Colonic mucosa (tissue), 4 donors: ENCODE measurements at places on chromosomes 4 and X. TPM values are rescaled to one million over a fixed set of nuclear protein-coding genes. Genes with fewer than 3 reads are reported as not detected.

GRCh38 chrX:15567886-15568616, 32.7 kb downstream of the ACE2 start:
- H3K4me3 ChIP-seq = no peak overlapping the region
- DNase-seq = no peak
- H3K27me3 ChIP-seq = no peaks in the 10 kb centered on the region
- no peak overlapping the region for H3K27ac ChIP-seq
- no peaks in the 10 kb centered on the region for H3K4me1 ChIP-seq

DNA sequence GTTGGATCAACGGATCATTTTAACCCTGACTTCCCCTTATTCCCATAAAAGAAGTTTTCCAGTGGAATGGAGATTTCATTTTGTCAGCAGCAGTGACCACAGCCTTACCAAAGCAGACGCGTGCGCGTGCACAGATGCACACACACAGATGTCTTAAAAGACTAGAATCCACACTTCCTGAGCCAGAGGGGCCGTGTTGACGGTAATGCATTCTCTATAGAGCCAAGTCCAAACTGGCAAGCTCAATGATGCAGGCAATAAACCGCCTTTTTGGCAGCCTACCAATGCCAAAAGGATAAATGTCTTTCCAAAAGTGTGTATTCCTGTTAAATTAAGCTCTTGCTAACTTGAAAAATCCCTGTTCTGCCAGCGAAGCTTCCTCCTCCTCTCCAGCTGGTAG, 18.8 kb upstream of the CLDN34 start:
- H3K4me1 ChIP-seq = no peaks in the 10 kb centered on the region
- no peak overlapping the region for H3K27ac ChIP-seq
- no peaks in the 10 kb centered on the region for H3K36me3 ChIP-seq

The CCDC158 gene
- not detected for total RNA-seq

DNA sequence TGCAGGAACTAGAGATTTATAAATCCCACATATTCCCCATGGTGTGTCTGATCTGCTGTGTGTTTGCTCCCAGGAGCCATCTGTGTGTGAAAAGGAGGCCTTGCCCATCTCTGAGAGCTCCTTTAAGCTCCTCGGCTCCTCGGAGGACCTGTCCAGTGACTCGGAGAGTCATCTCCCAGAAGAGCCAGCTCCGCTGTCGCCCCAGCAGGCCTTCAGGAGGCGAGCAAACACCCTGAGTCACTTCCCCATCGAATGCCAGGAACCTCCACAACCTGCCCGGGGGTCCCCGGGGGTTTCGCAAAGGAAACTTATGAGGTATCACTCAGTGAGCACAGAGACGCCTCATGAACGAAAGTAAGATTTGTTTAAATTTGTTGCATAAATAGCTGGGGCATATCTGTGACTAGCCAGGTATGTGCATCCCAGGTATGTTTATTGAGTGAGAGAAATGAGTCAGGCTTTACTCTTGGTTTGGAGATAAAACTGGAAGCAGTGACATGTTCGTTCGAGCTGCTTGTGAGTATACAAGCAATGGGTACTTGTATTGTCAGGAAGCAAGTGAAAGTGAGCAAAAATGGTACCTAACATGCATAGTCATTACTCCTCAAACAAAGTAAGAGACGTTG, 89.5 kb downstream of the PTTG2 start:
- H3K36me3 ChIP-seq = no peaks in the 10 kb centered on the region
- H3K27ac ChIP-seq = no peak overlapping the region
- H3K27me3 ChIP-seq = no peaks in the 10 kb centered on the region
- H3K4me1 ChIP-seq = no peaks in the 10 kb centered on the region
- no peak for DNase-seq

GRCh38 chr4:174334628-174335027, 50.9 kb downstream of the CEP44 start:
- no peaks in the 10 kb centered on the region for H3K4me1 ChIP-seq
- no peak overlapping the region for H3K4me3 ChIP-seq
- no peaks in the 10 kb centered on the region for H3K36me3 ChIP-seq
- no peak overlapping the region for H3K27ac ChIP-seq
- no peak for DNase-seq

The ZIC3 gene
- total RNA-seq = not detected

GRCh38 chrX:78123190-78123589, 16.3 kb downstream of the TAF9B start:
- peaks cover 3% of the 10 kb centered on the region for H3K36me3 ChIP-seq
- DNase-seq = no peak
- H3K4me1 ChIP-seq = no peaks in the 10 kb centered on the region
- no peak overlapping the region for H3K4me3 ChIP-seq
- H3K27ac ChIP-seq = no peak overlapping the region
- no peaks in the 10 kb centered on the region for H3K27me3 ChIP-seq

DNA sequence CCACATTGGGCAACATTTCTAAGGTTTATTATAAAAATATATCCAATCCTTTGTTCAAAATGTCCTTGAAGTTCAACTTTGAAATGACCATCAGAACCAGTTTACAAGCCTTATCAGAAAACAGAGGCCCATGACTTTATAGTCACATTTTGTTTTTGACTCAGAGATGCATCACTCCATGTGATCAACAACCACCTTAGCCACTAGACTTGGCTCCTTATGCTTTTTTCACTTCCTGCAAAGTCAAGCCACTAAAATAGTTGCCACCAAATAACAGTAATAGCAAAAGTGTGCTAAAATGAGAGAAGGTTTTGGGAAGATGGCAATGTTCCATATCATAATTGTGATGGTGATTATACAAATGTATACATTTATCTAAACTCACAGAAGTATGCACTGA, 181.7 kb downstream of the MAML3 start:
- H3K4me1 ChIP-seq = peaks cover 3% of the 10 kb centered on the region
- no peaks in the 10 kb centered on the region for H3K36me3 ChIP-seq
- H3K27me3 ChIP-seq = no peaks in the 10 kb centered on the region
- no peak overlapping the region for H3K27ac ChIP-seq
- DNase-seq = no peak

DNA sequence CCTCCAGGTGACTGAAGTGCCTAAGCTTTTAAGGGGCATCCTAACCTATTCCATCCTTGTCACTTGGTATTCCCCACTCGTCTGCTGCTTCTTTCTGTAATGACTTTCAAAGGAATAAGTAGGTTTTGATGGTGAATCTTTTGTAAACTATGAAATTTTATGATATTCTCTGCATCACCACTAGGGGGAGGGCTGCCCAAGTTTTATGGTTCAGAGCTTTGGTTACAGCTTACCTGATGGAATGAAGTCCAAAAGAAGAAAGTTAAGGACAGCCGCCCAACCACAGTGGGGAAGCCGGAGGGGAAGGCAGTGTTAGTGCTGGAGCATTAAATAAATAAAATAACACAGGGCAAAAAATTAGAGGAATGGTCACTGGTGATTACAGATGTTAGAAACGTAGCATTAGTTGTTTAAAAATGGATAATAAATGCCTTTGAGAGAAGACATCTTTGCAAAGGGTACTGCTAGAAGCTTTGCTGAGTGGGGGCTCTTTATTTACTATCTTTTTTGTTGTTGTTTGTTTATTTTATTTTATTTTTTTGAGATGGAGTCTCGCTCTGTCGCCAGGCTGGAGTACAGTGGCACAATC, 204.9 kb downstream of the GBA3 start:
- no peak overlapping the region for H3K4me3 ChIP-seq
- no peak overlapping the region for H3K27ac ChIP-seq
- no peaks in the 10 kb centered on the region for H3K4me1 ChIP-seq
- H3K36me3 ChIP-seq = no peaks in the 10 kb centered on the region
- no peak for DNase-seq
- H3K27me3 ChIP-seq = no peaks in the 10 kb centered on the region

The SLC4A4 gene
- 99.0 TPM for total RNA-seq

The FBXW7 gene
- total RNA-seq = 29.3 TPM

DNA sequence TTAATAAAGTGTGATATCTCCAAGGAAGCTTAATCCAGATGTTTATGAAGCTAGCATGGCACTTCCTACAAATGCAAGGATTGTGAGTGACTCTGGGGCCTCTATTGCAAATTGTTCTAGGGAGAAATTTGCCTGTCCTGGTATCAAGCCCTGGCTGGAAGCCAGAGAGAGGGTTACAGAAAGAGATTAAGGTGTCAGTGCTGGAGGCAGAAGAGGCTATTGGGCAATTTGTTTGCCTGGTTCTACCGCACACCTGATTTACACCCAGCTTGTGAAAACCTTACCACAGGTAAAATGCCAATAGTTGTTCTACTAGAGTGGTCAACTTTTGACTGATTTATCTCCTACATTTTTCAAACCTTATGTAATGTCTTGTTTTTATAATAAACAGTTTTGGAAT, 186.7 kb upstream of the FAT1 start:
- H3K36me3 ChIP-seq = no peaks in the 10 kb centered on the region
- H3K4me3 ChIP-seq = no peak overlapping the region
- DNase-seq = no peak
- no peaks in the 10 kb centered on the region for H3K4me1 ChIP-seq
- H3K27ac ChIP-seq = no peak overlapping the region
- H3K27me3 ChIP-seq = no peaks in the 10 kb centered on the region

DNA sequence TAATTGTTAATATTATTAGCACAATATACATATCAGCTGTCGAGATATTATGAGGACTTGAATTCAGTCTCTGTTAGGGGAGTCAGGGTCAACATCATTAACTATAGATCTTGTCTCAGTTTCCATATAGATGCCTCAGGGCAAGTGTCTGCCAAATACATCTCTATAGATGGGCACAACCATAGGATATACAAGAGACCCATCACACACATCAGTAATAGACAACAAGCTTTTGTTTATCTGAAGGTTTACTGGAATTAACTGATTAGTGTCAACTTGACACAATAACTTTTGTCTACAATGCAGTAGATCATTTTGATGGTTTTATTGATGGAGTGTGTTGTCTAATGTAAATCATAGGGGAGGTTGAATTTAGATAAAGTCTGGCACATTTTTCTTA, 37.1 kb upstream of the PHOX2B start:
- H3K27me3 ChIP-seq = no peaks in the 10 kb centered on the region
- no peaks in the 10 kb centered on the region for H3K4me1 ChIP-seq
- no peak overlapping the region for H3K27ac ChIP-seq
- H3K4me3 ChIP-seq = no peak overlapping the region
- DNase-seq = no peak

GRCh38 chr4:16205298-16206164, 20.7 kb downstream of the TAPT1 start:
- no peak overlapping the region for H3K27ac ChIP-seq
- DNase-seq = no peak
- no peaks in the 10 kb centered on the region for H3K27me3 ChIP-seq
- no peak overlapping the region for H3K4me3 ChIP-seq
- no peaks in the 10 kb centered on the region for H3K36me3 ChIP-seq
- no peaks in the 10 kb centered on the region for H3K4me1 ChIP-seq

The DCX gene
- total RNA-seq = 0.40 TPM

- no peaks in the 10 kb centered on the region for H3K27me3 ChIP-seq
- no peak overlapping the region for H3K4me3 ChIP-seq
- no peaks in the 10 kb centered on the region for H3K4me1 ChIP-seq
- H3K36me3 ChIP-seq = no peaks in the 10 kb centered on the region
- no peak overlapping the region for H3K27ac ChIP-seq
Observed at GRCh38 chr4:112060212-112060611, 85.0 kb upstream of the FAM241A start.

The VCX3B gene
- not detected for total RNA-seq

DNA sequence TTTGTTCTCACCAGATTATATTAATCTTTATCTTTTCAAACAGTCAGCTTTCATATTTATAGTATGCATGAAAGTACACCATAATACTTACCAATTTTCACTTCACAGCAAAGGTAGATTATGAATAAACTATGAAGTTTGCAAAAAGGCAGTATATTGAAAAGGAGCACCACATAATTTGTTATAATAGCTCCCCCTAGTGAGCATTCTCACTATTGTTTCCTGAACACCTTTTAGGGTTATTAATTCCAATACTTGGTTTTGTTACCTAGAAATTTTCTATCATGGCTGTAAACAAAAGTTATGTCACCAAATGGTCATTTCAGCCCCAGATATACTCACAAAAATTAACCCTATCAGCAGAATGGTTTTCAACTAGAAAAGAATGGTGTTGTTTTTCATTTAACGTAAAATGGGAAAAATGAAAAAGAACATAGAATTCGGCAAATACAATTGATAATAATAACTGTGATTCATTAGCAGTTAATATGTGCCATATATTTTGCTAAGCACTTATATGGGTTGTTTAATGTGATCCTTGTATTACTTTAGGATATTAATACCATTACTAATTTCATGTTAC, 30.2 kb upstream of the NKX6-1 start:
- no peaks in the 10 kb centered on the region for H3K4me1 ChIP-seq
- DNase-seq = no peak
- H3K36me3 ChIP-seq = no peaks in the 10 kb centered on the region
- H3K27me3 ChIP-seq = no peaks in the 10 kb centered on the region
- no peak overlapping the region for H3K27ac ChIP-seq

DNA sequence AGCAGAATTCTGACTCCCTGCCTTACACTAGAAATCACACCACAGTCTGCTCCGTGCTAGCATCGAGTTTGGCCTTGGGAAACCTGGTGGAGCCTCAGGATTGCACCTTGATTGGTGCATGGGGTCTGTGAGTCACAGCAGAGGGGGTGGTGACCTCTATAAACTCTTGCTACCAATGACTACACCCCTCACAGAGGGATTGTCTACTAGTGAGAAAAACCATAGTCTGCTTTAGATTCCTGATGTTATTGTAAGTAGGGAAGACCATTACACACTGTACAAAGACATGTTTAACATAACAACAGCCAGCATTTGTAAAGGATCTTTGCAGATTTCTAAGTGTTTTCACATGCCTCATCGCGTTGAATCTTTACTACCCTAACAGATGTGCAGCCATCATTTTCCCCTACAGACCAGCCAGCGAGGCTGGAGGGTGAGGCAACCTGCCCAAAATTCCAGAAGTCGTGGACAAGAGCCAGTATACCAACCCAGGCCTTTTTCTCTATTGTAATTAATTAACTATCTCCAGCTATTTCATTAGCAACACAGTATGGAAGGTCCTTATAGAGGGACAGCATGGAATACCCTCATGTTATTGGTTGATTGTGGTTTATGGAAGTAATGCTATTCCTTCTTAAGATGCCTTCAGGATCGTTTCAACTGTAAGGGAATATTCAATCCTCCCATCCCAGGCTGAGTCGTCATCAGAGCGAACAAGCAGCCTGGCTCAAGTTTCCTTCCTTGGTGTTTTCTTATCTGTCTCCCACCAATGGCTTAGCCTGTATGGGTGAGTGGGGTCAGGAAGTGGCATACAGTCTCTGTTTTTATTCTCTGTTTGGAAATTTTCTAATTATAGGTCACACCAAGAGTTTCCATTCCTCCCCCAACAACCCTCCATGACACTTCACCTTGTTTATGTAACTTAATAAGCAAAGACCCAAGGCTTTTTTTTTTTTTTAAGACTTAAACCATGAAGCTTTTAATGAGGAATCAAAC, 55.9 kb upstream of the KDR start:
- H3K36me3 ChIP-seq = no peaks in the 10 kb centered on the region
- H3K27me3 ChIP-seq = no peaks in the 10 kb centered on the region
- no peak overlapping the region for H3K27ac ChIP-seq

- H3K4me3 ChIP-seq = no peak overlapping the region
- no peaks in the 10 kb centered on the region for H3K4me1 ChIP-seq
- no peak overlapping the region for H3K27ac ChIP-seq
Observed at GRCh38 chrX:115260330-115260729, 26.4 kb upstream of the LRCH2 start.
